Osteoblast (primary cell): ENCODE measurements at places on chromosomes 2 and 18.
A peak's percentile ranks its signal among the peaks of the same experiment; 100 is the strongest.

GRCh38 chr2:40030456-40030975 is 251.5 kb upstream of the THUMPD2 start:
- DNase-seq = no peak
- no peaks in the 10 kb centered on the region for H3K36me3 ChIP-seq
- no peak overlapping the region for H3K4me3 ChIP-seq
- H3K4me1 ChIP-seq = peaks cover 47% of the 10 kb centered on the region
- H3K27ac ChIP-seq = peak overlapping the region; percentile 4

DNA sequence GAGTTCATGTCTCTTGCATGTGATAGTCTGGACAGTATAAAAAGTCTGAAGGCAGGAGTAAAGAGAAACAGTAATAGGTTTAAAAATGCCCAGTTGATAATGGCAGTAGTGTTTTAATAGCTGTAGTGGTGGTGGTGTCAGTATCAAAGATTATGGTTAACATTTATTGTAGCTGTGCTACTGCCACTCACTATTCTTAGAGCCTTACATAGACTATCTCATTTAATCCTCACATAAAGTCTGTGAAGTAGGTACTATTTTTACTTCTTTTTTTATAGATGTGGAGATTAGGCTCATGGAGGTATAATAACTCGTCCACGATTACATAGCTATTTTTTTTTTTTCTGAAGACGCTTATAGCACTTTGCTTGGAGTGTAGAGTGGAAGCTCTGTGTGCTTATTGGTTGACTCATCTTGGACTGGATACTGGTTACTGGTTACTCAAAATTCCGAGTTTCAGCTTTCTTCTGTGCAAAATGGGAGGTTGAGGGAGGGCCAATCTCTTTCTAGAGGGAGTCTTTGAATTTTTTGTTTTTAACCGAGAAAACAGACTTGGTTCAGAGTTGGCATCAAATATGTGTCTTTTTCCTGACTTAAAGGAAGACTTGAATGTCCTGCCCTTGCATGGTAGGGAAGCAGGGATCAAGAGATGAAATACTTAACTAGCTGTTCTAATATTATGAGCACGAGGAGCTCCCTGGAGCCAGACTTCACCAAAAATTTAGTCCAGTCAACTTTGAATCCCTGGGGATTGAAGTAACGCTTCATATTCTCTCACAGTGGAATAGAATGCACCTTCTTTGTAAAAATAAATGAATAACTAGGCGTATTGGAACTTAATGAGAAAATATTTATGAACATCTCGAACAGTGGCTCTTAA is 27.1 kb downstream of the CERS6 start:
- H3K27ac ChIP-seq = no peak overlapping the region
- no peaks in the 10 kb centered on the region for H3K36me3 ChIP-seq
- no peaks in the 10 kb centered on the region for H3K27me3 ChIP-seq
- no peak overlapping the region for H3K4me3 ChIP-seq
- no peaks in the 10 kb centered on the region for H3K4me1 ChIP-seq
- DNase-seq = no peak

GRCh38 chr18:75393721-75394120 is 33.8 kb downstream of the SMIM21 start:
- no peaks in the 10 kb centered on the region for H3K4me1 ChIP-seq
- H3K27ac ChIP-seq = no peak overlapping the region
- peaks cover 21% of the 10 kb centered on the region for H3K27me3 ChIP-seq
- DNase-seq = no peak

DNA sequence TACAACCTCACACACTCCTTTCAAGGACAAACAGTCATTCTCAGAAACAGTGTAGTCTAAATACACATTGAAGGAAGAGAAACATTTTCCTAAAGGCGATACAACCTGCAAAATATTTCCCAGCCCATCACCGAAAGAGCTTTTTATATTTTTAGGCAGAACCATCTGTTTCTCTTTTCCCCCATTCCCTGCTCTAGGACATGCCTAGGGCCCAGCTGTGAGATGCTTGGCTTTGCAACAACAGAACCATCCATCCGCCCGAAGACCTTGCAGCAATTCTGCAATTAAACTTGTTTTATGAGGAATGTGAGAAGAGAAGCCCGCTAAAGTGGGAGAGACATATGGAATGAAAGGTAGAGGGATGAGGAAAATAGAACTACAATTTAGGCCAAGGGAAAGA is 105.6 kb upstream of the RFX8 start:
- no peak overlapping the region for H3K27ac ChIP-seq
- peak; percentile 30 for DNase-seq
- no peaks in the 10 kb centered on the region for H3K27me3 ChIP-seq
- H3K4me3 ChIP-seq = no peak overlapping the region

DNA sequence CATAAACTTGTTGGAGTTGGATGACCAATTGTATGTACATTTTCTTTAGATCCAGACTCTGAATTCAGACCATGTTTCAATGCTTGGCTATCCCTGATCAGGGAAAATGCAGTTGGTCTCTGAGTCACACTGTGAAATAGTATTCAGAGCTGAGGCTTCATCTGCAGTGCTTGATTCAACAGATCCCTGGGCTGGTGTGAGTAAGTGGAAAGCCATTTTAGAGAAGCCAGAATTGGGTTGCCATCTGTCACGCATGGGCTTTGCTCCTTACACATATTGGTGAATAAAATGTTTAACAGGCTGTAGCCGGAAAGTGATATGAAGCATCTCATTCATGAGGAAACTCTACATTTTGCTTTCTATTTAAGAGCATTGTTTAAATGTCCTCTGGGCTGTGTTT is 50.0 kb upstream of the ACYP2 start:
- peaks cover 22% of the 10 kb centered on the region for H3K4me1 ChIP-seq
- peak; percentile 93 for DNase-seq
- H3K27ac ChIP-seq = peak overlapping the region; percentile 68
- H3K27me3 ChIP-seq = no peaks in the 10 kb centered on the region
- no peak overlapping the region for H3K4me3 ChIP-seq

GRCh38 chr2:159913900-159914299 is 115.9 kb upstream of the CD302 start:
- H3K4me3 ChIP-seq = no peak overlapping the region
- no peaks in the 10 kb centered on the region for H3K4me1 ChIP-seq
- no peak for DNase-seq
- no peaks in the 10 kb centered on the region for H3K36me3 ChIP-seq

- no peaks in the 10 kb centered on the region for H3K27me3 ChIP-seq
- no peak for DNase-seq
- H3K36me3 ChIP-seq = no peaks in the 10 kb centered on the region
- peaks cover 28% of the 10 kb centered on the region for H3K4me1 ChIP-seq
- no peak overlapping the region for H3K27ac ChIP-seq
- H3K4me3 ChIP-seq = no peak overlapping the region
These were observed 49.0 kb downstream of the PSMG2 start for GRCh38 chr18:12751891-12752290.

- H3K27me3 ChIP-seq = no peaks in the 10 kb centered on the region
- H3K4me1 ChIP-seq = peaks cover 37% of the 10 kb centered on the region
- H3K27ac ChIP-seq = peak overlapping the region; percentile 55
- no peak overlapping the region for H3K4me3 ChIP-seq
- DNase-seq = peak; percentile 71
- H3K36me3 ChIP-seq = no peaks in the 10 kb centered on the region
These were observed 75.4 kb downstream of the FHOD3 start for GRCh38 chr18:36372903-36373311.

GRCh38 chr18:9719421-9719981 is 11.4 kb downstream of the RAB31 start:
- H3K27me3 ChIP-seq = no peaks in the 10 kb centered on the region
- H3K27ac ChIP-seq = peak overlapping the region; percentile 68
- DNase-seq = peak; percentile 87
- peak overlapping the region; percentile 34 for H3K4me3 ChIP-seq
- peaks cover 20% of the 10 kb centered on the region for H3K4me1 ChIP-seq
- H3K36me3 ChIP-seq = peaks cover 7% of the 10 kb centered on the region

GRCh38 chr2:169366066-169366465 is 3.7 kb upstream of the LRP2 start:
- H3K27ac ChIP-seq = no peak overlapping the region
- peaks cover 41% of the 10 kb centered on the region for H3K27me3 ChIP-seq
- no peaks in the 10 kb centered on the region for H3K36me3 ChIP-seq
- no peak overlapping the region for H3K4me3 ChIP-seq
- DNase-seq = no peak

DNA sequence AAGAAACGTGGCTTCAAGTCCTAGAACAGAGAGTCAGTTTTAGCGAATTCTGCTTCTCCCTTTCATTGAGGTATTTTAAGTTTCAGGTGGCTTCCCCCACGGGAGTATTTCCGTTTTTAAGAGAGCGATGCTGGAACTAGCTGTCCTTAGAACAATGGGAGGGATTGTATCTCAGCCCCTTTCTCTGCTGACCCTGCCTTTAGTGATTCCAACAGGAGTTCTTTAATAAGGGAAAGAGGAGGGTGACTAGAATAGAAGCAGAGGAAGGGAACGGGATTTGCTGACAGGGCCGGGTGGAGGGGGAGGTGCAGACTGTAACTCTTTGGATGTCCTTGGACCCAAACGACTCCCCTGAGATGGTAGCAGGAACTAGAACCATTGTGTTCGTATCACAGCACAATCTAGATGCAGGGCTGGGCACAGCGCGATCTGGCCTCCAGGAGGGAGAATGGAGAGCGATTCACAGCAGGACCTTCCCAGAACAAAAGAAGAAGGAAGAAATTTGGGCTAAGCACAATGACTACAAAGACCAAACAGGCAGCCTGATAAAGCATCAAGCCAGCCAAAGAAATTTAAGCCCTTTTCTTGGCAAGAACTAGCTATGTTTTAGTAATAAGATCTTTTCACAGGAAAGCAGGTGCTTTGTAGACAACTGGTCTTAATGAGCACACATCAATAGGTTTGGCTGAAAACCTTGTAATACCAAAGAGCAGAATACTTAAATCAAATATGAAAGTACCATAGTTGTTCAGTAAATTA is 15.8 kb upstream of the RTTN start:
- no peak for DNase-seq
- H3K27ac ChIP-seq = no peak overlapping the region
- peaks cover 18% of the 10 kb centered on the region for H3K27me3 ChIP-seq
- peak overlapping the region; percentile 28 for H3K4me3 ChIP-seq
- H3K4me1 ChIP-seq = no peaks in the 10 kb centered on the region

DNA sequence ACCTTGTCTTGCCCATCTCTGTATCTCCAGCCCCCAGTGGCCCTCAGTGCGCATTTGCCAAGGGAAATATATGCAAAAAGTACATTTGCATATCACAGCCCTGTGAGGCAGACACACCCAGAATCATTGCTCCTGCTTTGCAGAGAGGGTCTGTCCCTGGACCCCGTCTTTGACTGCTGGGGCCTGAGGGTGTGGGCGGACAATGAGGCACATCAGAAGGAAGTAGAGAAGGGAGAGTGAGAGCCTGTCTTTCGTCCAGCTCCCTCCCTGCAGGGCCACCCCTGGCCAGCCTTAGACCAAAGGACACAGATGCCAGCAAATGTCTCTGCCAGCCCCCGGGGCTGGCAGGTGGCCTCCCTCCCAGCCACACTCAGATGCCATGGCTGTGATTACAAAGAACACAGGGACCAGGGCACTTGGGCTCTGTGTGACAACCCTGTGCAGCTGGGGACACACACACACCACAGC is 516.2 kb upstream of the MYT1L start:
- DNase-seq = no peak
- no peak overlapping the region for H3K4me3 ChIP-seq
- no peak overlapping the region for H3K27ac ChIP-seq
- no peaks in the 10 kb centered on the region for H3K36me3 ChIP-seq
- H3K27me3 ChIP-seq = no peaks in the 10 kb centered on the region
- H3K4me1 ChIP-seq = no peaks in the 10 kb centered on the region

DNA sequence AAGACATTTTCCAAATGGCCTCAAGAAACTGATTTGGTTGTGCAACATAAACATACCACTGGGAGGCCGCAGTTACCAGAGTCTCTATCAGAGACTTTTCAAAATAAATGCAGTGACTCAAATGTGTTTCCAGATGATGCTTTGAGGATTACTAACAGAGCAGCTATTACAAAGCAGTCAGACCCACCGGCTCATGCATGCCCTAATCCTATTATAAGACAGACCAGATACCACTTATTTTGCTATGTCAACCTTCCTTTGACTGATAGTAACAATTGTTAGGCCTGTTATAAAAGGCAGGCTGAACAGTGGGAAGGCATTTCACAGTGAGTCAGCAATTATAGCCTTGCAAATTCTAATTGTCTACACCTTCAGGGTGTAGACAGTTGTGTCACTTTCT is 217.7 kb downstream of the LRRTM1 start:
- no peak for DNase-seq
- no peak overlapping the region for H3K4me3 ChIP-seq
- no peaks in the 10 kb centered on the region for H3K4me1 ChIP-seq
- no peak overlapping the region for H3K27ac ChIP-seq

- H3K4me3 ChIP-seq = no peak overlapping the region
- no peak overlapping the region for H3K27ac ChIP-seq
- H3K36me3 ChIP-seq = no peaks in the 10 kb centered on the region
- DNase-seq = no peak
- H3K4me1 ChIP-seq = no peaks in the 10 kb centered on the region
These were observed 23.3 kb upstream of the MTA3 start for GRCh38 chr2:42545023-42545721.
